Fibroblast of the conjunctiva (primary cell): ENCODE measurements at places on chromosomes 1 and 21.

GRCh38 chr21:15764878-15765277, 35.1 kb downstream of the USP25 start:
- DNase-seq = no peak

DNA sequence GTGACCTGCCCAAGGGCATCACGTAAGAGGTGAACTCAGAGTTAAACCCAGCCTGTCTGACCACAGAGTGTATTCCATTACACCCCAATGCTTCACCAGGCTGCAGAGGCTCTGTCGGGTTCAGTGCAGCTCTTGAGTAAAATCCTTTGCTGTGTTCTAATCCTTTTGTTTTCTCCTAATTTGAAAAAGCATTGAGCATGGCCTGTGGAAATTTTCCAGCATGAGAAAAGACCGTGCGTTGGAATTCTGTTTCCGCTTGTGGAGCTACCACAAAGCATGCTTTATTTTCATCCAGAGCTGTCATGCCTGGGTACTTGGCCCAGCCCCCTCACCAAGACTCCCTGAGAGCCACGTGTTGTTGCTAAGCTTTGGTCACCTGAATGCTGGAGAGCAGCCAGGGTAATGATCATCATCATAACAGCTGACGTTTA, 317.6 kb downstream of the PRDM2 start:
- no peak for DNase-seq

DNA sequence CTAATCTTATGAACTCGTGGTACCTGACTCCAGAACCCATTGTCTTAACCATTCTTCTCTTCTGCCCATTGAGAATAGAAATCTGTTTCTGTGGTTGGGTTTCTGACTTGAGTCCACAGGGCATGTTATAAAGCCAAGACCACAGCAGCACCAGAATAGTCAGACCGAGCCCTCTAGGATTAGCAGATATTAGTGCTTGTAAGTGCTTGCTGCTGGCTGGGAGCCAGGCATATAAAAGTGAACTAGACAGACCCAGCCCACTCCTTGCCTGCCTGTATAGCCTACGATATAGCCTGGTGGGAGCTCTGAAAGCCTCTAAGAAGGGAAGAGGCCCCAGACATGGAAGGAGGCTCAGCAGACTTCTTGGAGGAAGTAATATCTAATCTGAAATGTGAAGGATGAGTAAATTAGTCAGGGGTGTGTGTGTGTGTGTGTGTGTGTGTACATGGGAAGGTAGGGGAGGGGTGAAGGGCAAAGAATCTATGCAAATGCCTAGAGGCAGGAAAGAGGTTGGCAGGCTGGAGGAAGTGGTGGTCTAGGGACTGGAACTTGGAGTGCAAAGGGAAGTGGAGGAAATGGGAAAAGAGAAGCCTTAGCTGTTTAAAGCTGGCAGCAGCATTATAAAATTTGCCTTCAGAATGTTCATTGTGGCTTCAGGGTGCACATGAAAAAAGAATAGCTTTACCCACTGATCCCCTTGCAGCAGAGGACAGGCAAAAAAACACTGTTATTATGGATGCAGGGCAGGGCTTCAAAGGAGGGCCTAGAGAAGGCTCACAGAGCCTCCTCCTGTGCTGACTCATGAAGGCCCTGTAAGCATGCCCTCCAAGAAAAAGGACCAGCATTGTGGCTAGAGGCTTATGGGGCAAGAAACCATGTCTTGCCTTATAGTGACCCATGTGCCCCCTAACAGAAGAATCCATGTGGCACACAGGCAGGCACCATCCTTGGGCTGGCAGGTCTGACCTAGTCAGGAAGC, 169.2 kb downstream of the LMX1A start:
- DNase-seq = no peak

GRCh38 chr21:36709030-36709867, 10.3 kb downstream of the SIM2 start:
- no peak for DNase-seq

DNA sequence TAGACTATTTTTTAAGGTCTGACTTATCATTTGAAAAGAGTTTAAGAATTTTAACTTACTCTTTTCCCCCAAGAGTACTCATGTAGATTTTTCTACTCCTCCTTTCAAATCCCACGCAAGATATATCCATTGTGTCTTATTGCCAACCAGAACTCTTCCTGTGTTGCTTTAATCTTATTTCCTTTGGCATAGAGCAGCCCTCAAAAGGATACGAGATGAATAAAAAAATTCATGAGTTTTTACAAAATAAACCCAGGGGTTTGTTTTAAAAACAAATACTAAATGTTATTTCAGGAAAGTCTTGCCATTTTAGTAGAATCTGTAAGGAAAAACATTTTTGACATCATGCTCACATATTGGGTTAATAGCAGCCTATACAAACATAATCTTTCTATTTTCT, 543.2 kb upstream of the CXADR start:
- DNase-seq = no peak

- no peak for DNase-seq
Measured at GRCh38 chr1:220372451-220372850, 100.2 kb upstream of the RAB3GAP2 start.

- DNase-seq = no peak
Measured at GRCh38 chr1:14662116-14662515, 63.6 kb downstream of the KAZN start.

DNA sequence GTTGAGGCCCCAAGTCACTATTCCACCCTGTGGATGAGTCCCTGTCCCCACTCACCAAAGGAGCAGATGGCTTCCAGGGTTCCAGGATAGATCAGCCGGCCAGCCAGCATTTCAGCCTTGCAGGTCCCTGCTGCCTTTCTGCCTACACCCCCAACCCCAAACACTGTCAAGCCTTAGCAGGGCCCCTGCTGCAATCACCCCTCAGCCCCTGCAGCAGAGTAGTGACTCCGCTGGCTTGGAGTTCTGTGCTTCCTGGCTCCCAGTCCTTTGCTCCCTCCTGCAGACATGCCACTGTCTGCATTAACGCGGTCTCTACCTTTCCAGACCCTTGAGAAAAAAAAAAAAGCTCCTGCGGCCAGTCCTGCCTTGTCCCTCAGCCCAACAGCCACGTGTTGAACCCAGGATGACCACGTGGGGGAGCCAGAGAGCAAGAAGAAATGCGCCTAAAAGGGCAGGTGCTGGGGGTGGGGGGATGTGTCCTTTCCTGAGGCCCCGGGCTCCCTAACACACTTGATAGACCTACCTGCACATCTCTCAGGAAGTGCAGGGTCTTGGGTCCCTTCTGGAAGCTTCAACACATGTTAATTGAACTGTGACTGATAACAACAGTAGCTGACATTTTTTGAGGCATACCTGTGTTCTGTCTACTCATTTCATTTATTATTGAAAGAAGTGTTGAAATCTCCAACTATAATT, 37.4 kb downstream of the RASSF5 start:
- peak; percentile 21 for DNase-seq

- no peak for DNase-seq
Measured at GRCh38 chr1:61268546-61269240, 186.3 kb downstream of the NFIA start.

DNA sequence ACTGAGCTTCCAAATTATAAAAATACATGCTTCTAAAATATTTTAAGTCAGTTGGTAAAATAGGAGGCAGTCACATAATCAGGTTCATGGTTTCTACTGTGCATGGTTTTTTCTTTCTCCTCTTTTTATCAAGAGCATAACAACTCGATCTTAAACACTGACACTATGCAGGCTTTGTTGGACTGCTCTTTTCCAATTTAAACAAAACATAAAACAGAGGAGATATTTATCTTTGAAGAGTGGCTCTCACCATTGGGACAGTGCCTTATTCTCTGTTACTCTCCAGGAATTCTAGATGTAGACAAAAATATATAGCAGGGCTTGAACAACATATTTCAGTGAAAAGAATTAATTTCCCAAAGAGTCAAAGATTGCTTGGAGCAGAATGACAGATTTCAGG, 883.5 kb upstream of the ADGRL2 start:
- DNase-seq = no peak

GRCh38 chr1:185520188-185520920, 203.3 kb upstream of the IVNS1ABP start:
- DNase-seq = no peak

GRCh38 chr1:53295726-53296116, 32.1 kb downstream of the LRP8 start:
- DNase-seq = no peak

GRCh38 chr1:43602990-43603389, 47.0 kb upstream of the KDM4A start:
- DNase-seq = no peak

GRCh38 chr1:180256341-180257027, 26.4 kb downstream of the LHX4 start:
- no peak for DNase-seq

DNA sequence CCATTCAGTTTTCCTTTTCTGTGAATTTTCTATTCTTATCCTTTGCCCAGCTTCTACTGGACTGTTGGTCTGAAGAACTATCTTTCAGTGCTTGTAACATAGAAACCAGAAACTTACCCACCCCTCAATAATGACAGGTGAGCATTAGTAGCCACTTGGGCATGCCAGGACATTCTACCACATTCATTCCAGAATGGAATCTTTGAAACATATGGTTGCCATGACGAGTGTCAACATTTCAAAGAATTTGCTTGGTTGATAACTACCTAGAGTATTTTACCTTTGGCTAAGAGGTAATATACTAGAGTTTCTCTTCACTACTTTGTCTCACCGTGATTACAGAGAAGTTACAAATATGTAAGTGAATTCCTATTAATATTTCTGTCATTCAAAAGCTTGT, at the start of gene MROH9:
MROH9 (plus strand) TSS at position 304 of the 400 bp plus-strand sequence. CDS start 10,023 bp downstream, outside the sequence.
- no peak for DNase-seq

DNA sequence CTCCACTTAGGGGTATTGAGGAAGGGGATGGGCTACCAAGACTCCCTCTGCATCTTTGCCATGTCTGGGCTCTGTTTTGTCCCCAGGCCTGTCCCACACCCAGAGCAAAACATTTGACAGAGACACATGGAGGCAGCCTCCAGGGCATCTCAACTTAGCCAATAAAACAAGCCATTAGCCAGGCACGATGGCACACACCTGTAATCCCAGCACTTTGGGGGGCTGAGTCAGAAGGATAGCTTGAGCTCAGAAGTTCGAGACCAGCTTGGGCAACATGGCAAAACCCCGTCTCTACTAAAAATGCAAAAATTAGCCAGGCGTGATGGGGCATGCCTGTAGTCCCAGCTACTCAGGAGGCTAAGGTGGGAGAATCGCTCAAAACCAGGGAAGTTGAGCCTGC, 120.3 kb upstream of the IPO9 start:
- no peak for DNase-seq

- no peak for DNase-seq
Measured at GRCh38 chr1:84802567-84803232, 90.3 kb downstream of the LPAR3 start.

DNA sequence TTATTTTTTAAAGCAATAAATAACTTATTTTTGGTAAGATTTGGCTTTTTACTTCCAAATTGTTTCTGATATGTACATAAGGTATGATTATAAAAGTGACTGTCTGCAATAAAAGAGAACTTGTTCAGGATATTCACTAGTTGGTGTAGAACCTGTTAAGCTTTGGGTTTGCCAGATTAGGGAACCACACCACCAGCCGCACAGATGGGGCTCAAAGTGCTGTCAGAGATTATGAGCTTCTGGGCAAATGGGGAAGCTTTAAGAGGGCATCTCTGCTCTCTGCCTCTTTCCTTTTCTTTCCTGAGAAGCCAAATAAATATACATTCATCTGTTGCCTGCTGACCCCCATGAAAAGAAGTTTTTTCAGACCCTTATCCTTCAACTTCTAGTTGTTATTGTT, 25.4 kb downstream of the IVNS1ABP start:
- no peak for DNase-seq

DNA sequence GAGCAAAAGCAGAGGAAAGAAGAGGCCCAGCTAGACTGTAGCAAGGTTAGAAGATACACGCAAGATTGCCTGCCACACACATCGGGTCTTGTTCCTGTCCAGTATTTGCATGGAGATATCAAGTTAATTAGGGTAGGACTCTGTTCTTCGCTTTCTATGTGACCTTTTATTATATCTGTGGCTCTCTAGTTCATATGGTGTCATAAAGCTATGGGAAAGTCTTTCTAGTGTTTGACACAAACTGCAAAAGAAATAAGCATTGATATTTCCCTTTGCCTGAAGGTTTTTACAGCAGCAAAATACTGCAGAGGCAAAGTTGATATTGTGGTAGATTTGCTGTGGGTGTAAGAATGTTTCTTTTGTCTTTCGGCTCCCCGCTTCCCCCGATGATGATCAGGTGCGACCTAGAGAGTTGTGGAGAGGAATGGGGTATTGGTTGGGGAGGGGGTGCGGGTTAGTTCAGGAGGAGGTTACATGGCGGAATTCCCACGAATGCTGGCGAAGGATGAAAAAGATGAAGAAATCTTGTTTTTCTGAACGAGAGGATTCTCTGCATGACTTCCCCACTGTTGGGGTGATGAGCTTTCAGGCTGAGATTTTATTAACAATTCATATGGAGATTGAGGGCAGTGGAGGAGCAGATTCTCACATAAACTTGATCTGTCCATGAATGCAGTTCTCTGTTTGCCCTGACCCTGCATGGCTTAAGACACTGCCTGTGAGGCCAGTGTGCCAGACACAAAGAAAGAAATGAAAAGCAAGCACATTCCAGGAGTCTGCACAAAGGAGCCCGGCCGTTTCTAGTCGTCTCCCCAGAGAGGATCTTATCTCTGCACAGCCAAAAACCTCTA, 550.2 kb downstream of the USP25 start:
- DNase-seq = peak; percentile 42

DNA sequence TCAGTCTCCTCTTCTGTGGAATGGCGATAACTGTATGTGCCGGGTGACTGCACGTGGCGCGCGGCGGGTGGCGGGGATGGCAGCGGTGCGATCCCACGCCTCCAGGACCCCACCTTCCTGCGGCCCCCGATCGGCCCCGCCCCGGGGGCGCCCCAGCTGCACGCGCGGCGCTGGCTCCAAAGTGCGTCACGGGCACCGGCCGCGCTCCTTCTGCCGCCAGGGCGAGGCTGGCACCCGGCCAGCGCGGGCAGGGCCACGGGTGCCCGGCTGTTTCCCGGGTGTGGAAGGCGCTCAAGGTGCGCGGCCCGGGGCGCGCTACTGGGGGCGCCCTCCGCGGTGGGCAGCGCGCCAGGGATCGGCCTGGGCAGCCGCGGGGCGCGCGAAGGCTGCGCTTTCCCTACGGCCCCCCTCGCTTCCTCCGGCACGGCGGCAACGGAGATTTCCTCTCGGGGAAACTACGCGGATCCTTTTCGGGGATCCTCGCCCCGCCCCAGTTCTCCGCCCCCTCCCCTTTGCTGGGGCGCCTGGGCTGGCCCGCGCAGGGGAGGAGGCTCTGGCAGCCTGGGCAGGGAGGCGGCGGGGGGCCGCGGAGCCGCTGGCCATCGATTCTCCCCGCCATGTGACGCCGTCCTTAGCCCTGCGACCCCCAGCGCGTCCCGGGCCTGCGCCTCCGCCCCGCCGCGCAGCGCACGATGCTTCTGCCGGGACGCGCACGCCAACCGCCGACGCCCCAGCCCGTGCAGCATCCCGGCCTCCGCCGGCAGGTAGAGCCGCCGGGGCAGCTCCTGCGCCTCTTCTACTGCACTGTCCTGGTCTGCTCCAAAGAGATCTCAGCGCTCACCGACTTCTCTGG, at the start of gene EVA1C:
EVA1C (plus strand) TSS at position 545 of the 853 bp plus-strand sequence; CDS start at position 693, 148 bp downstream.
- DNase-seq = no peak

DNA sequence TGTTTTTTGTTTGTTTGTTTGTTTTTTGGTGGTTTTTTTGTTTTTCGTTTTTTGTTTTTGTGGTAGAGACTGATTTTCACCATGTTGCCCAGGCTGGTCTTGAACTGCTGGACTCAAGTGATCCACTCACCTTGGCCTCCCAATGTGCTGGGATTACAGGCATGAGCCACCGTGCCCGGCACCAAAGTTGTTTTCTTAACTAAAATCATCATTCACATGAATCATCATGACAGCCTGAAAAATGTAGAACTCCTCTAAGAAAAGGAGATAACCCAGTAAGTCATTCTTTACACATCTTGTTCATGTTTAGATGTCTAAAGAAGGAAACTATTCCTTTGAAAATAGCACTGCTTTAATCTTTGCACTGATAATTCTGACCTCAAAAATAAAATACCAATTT, 37.5 kb downstream of the DISP1 start:
- no peak for DNase-seq
